Activated CD4-positive, alpha-beta T cell treated with anti-CD3 and anti-CD28 coated beads for 24 hours (primary cell): ENCODE measurements at places on chromosomes 2 and 18.
A peak's percentile ranks its signal among the peaks of the same experiment; 100 is the strongest.

DNA sequence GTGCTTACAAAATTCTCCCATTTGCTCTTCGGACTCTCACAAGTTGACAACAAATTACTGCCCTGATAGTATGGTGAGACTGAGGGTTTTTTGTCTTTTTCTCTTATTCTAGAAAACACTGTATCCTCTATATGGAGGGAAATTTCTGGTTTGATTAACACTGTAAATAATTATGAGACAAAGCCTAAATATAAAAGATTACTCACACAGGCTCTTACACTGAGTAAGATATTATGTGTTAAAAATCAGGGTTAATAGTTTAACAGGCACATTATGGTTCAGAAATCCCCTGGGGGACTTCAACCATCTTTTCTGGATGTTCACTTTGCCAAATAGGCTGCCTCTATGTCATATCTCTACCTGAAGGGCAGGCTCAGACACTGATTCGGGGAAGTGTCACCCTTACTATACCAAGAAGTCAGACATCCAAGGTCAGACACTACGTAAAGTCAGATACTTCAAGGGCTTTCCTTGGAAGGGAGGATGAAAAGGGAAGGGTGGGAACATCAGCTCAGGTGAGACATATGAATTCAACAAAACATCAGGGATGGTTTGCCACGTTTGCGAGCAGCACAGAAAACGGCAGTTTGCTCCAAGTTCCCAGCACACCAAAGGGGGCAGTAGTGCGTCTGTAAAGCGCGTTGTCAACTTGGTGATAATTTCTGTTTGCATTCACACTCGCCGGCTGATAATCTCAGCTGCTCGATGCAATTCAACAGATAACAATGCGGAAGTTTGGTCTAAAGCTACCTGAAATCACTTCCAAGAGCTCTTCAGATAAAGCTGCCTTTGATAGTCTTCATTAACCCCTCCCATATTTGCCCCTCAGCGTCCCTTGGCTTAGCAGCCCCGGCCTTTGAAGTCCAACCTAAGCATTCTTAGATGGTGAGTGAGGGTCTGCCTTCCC lies 972 bp upstream of the RASGRP3 start:
- peak; percentile 65 for DNase-seq

GRCh38 chr18:44541159-44541558 lies 139.5 kb upstream of the SETBP1 start:
- DNase-seq: no peak

DNA sequence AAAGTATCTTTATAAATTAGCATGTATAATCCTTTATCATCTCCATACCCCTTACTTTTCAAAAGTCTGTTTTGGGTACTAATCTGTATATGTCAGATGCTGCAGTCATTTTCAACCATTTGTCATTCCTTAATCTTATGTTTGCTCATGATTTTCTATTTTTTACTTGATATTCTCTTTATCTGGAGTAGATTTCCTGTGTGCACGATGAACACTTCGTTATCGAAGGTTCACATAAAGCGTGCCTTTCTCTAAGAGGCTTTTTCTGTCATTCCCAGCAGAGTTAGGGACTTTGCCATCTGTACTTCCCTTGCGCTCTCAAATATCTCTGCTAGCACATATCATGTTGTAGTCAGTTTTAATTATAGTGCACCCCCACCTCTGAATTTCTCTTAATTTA lies 123.2 kb downstream of the BIRC6 start:
- DNase-seq: no peak

GRCh38 chr2:10417551-10418335 lies 30.4 kb downstream of the ODC1 start:
- no peak for DNase-seq

DNA sequence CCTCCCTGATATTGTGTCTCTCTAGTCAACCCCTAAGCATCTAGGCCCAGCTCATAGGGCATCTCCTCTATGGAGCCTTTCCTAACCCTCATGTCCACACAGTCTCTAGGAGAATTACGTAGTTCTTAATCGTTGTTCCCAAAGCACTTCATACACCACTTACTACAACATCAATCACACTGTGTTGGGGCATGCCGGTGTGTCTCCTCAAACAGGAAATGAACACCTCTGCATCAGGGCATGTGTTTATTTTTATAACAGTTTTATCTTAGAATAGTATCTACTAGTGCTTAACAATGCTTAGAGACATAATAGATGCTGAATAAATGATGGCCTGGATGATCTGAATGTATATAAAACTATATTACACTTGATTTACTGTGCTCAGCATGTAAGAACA lies 19.7 kb downstream of the CYP1B1 start:
- no peak for DNase-seq

DNA sequence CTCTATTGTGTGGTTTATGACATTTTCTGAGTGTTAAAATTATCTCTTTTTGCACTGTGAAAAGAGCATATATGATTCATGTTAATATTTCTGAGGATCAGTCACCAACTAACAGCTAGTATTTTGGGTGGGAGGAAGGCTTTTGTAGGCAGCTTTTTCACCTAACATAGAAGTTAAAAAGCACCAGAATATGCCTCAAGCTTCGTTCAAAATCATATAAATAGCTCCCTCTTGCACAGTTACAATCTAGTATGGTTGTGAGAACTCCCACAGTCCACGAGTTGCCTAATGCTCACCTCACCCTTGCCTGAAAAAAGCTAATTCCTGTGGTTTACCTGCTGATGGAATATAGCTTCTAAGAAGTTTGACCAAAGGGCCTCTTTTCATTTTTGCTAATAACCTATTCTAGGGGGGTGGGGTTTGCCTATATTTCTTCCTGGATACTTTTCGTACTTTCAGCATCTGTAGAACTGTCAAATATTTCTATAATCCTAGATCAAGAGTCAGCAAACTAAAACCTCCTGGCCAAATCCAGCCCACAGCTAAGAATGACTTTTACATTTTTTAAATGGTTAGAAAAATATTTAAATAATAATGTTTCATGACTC lies 167.1 kb upstream of the FOSL2 start:
- DNase-seq: no peak

- DNase-seq: no peak
These were observed 4.8 kb downstream of the RESP18 start for GRCh38 chr2:219327719-219328118.

DNA sequence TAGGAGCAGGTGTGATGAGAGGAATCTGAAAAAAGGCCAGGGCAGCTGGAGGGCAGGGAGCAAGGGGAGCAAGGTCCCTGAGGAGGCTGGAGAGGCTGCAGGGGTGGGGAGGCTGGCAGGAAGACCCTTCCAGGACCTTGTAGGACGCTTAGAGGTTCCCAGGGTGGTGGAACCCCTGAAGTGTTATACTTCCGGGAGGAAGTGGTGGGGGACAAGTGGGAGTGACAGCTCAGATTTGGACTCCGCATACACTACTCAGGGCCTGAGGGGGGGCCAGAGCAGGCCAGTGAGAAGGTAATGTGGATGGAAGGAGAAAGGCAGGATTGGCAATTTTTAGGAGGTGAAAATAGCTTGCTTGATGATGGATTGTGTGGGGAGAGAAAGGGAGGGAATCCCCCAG lies 1.9 kb upstream of the NCAPH start:
- DNase-seq: no peak

GRCh38 chr2:54574107-54574859 lies 118.2 kb downstream of the SPTBN1 start:
- no peak for DNase-seq

GRCh38 chr2:157158111-157158510 lies 99.4 kb upstream of the GALNT5 start:
- no peak for DNase-seq

DNA sequence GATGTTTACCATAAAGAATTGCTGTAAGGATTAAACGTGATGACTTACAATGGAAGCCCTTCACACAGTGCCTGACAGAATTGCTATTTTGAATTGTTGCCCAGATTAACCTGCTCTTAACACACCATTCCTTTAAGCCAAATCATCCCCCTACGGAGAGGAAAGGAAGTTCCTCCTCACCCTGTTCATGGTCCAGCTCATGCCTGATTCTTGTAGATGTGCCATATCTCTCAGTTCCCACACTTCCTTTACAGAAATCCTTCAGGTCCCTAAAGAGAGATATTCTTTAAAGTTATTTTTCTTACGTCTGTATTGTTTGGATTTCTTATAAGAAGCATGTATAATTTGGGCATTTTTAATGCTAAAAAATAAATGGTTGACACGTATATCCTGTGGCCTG lies 127.5 kb upstream of the DAPL1 start:
- no peak for DNase-seq

GRCh38 chr18:76935722-76936337 lies 113.5 kb downstream of the ZNF236 start:
- DNase-seq: no peak

- DNase-seq: peak; percentile 49
These were observed 30.4 kb downstream of the CYTIP start for GRCh38 chr2:157413326-157414035.

- no peak for DNase-seq
These were observed 73.4 kb upstream of the TEX51 start for GRCh38 chr2:126825316-126825715.

DNA sequence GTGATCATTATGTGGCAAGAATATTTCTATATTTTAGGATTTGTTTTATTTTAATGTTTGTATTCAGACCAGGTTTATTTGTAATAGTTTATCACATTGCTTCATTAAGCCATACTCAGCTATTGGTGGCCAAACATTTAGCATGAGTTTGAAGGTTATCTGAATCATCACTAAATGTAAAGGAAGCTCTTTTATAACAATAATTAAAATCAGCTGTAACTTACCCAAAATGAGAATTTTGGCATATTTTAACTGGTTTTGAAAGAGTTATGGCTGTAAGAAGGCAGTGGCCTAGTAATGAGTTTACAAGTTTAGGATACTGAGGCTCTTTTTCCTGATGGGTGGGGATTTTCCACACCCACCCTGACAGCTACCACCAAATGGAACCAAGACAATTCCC lies 177.8 kb downstream of the EN1 start:
- no peak for DNase-seq

- DNase-seq: no peak
These were observed 214.6 kb downstream of the SETBP1 start for GRCh38 chr18:44895176-44895798.

DNA sequence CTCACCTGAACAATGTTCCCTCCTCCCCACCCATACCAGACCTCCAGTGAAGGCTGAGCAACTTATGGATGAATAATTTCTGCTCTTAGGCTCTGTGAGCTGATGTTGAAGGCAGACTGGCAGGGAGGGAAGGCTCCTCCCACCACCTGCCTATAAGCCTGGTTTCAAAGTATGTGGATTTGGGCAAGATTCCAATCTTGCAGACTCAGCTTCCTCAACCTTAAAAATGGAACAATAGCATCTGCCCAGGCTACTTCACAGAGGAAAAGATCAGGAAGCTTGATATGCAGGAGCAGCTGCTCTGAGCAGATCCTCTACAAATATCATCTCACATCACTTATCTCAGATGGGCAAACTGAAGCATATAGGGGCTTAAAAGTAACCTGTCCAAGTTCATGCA lies 112.2 kb downstream of the ZFP36L2 start:
- DNase-seq: no peak

GRCh38 chr18:36572135-36572856 lies 256.5 kb downstream of the TPGS2 start:
- no peak for DNase-seq

GRCh38 chr18:3380384-3380961 lies 69.5 kb upstream of the TGIF1 start:
- DNase-seq: no peak
